Stimulated activated naive CD8-positive, alpha-beta T cell treated with anti-CD3 and anti-CD28 coated beads, Interleukin-15, Interleukin-2, amounts not matched to agents 100 U/mL and 50 U/mL, for 24 hours (primary cell): ENCODE measurements at places on chromosomes 6 and 20.

GRCh38 chr20:46206025-46206424 lies 87.9 kb downstream of the CD40 start:
- DNase-seq, result peak; percentile 10

- DNase-seq, result no peak
These were observed 101.5 kb downstream of the NRSN1 start for GRCh38 chr6:24227556-24227955.

GRCh38 chr6:33073431-33073871 lies at the start of gene HLA-DPA1:
TSS of gene HLA-DPA1 (minus strand) at chr6:33073649.
- peak; percentile 43 for DNase-seq

DNA sequence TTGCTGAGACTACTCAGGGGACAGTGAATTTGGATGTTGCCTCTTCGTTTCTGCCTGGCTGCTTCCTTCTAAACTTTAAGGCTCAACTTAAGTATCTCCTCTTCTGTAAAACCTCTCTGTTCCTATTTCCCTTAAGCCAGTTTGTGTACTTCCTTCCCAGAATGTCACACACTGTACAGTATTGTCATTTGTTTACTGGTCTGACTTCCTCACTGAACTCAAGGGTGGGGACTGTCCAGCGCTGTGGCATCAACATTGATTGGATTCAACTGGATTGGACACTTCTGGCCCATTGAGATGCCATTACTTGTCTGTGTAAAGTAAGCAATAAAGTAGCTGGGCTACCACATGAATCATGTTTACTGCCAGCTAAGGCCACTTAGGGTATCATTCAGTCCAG lies 69.7 kb downstream of the ANKS1A start:
- DNase-seq, result no peak

DNA sequence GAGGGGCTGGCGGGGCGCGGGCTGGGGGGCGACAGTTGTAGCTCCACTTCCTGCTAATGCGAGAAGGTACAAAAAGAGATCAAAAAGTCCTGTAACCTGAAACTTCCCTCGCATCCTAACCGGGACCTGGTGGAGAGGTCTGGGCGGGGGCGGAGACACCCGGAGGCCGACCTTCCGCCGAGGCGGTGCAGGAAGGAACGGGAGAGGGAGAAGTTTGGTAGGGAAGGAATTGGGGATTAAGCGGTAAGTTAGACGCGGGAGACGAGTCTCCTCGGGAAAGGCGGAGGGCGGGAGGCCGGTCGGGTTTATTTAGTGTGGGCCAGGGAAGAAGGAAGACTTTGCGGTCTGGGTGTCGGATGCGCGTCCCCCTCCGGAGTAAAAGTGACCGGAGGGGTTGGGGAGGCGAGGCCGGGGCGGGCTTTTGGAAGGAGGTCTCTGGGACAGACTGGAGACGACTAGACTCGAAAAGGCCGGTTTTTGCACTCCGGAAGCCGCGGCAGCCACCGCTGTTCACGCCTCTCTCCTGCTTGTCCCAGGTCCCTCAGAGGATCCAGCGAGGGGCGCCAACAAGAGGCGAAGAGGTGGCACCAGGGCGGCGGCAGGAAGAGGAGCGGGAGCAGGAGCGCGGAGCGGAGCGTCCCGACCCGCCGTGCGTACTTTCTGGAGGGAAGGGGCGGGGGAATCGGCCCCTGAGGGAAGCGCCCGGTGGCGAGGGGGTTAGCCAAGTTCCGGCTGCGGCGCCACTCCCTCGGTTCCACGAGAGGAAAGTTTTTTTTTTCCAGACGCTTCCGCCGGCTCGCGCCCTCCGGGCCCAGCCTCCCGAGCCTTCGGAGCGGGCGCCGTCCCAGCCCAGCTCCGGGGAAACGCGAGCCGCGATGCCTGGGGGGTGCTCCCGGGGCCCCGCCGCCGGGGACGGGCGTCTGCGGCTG lies 734 bp downstream of the TPBG start:
- DNase-seq, result peak; percentile 7

GRCh38 chr6:118980063-118980462 lies 45.1 kb upstream of the MCM9 start:
- no peak for DNase-seq

- no peak for DNase-seq
These were observed 36.0 kb downstream of the TIAM2 start for GRCh38 chr6:155031091-155031490.
